ENCODE measurements at places on chromosomes 2 and 18.

- no peak for DNase-seq
These were observed 848.5 kb downstream of the DCDC2C start for GRCh38 chr2:4551691-4552474.

GRCh38 chr2:41966431-41966893, 81.4 kb upstream of the PKDCC start:
- DNase-seq, result no peak

- DNase-seq, result no peak
These were observed 9.5 kb upstream of the ZBTB7C start for GRCh38 chr18:48418539-48419276.

GRCh38 chr18:31248783-31249521, 69.0 kb upstream of the DSG1 start:
- DNase-seq, result no peak

- DNase-seq, result no peak
These were observed 190.0 kb upstream of the SESTD1 start for GRCh38 chr2:179454443-179455171.

DNA sequence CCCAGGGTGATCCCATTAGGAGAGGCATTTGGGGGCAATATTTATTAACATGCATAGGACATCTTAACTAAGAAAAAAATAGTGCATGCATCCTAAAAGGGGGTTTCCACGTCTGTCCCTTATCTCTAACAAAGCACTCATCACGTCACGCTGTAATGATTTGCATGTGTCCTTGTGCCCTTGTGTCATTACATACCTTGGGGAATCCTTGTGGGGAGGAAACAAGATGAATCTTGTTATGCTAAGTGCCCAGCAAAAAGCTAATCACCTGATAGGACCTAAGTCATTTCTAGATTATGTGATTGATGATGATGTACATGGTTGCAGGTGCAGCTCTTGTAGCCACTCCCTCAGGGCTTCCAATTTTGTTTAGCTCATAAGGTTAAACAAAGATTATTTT, 250.9 kb downstream of the FBXO15 start:
- no peak for DNase-seq

GRCh38 chr2:60652832-60653340, 99.4 kb upstream of the BCL11A start:
- no peak for DNase-seq

DNA sequence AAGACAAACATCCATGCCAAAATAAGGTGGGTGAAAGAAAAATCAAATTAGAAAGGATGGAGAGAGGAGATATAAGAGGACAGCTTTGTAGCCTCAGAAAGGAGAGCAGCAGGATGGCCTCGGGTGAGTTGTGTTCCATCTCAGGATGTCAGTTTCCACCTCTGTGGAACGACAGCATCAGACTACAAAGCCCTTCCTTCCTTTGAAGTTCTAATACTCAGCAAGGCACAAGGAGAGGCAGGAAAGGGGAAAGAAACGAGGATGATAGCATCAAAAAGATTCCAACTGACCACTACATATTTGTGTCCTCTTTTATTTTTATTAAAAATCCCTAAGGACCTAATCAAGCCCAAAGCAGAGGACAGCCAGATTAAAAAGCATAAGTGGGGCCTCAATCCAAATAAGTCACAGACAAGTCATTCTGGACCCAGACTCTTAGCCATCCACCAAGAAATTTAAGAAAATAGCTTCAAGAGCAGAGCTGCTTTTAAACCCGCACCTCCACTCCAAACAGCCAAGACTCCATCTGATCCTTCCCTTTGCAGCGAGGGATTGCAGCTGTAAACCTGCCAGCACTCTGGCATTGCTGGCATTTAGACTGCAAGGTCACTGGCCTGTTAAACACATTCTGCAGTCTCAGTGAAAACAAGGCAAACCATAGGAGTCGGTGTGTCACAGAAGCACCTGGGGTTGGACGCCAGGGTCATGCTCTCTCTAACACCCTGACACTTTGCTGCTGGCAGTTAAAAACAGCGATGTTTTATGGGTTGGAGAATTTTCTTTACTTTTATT, 314.5 kb upstream of the CHAC2 start:
- no peak for DNase-seq

DNA sequence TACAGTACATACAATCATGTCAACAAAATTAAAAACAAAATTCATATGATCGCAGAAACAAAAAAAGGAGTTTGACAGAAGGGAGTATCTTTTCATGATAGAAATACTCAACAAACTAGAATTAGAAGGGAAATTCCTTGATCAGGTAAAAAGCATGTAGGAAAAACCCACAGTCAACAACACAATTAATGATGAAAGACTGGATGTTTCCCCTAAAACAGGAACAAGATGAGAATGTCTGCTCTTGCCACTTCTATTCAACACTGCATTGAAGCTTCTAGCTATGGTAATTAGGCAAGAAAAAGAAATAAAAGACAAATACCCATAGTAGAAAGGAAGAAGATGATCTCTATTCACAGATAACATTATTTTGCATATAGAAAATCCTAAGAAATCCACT, 87.1 kb downstream of the SRBD1 start:
- no peak for DNase-seq
